ENCODE measurements at places on chromosomes 12 and 14. TPM values are rescaled to one million over a fixed set of nuclear protein-coding genes. Genes with fewer than 3 reads are reported as not detected.

TROAP gene
- total RNA-seq = 39.1 TPM

DNA sequence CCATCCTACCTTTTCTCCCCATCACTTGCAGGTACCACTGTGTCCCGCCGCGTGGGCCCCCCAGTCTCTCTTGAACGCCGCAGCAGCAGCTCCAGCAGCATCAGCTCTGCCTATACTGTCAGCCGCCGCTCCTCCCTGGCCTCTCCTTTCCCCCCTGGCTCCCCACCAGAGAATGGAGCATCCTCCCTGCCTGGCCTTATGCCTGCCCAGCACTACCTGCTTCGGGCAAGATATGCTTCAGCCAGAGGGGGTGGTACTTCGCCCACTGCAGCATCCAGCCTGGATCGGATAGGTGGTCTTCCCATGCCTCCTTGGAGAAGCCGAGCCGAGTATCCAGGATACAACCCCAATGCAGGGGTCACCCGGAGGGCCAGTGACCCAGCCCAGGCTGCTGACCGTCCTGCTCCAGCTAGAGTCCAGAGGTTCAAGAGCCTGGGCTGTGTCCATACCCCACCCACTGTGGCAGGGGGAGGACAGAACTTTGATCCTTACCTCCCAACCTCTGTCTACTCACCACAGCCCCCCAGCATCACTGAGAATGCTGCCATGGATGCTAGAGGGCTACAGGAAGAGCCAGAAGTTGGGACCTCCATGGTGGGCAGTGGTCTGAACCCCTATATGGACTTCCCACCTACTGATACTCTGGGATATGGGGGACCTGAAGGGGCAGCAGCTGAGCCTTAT, 9.2 kb downstream of the ARHGAP9 start:
- DNase-seq = no peak

- no peak for DNase-seq
These were observed 72.8 kb upstream of the ARHGAP5 start for GRCh38 chr14:32004300-32004699.

DNA sequence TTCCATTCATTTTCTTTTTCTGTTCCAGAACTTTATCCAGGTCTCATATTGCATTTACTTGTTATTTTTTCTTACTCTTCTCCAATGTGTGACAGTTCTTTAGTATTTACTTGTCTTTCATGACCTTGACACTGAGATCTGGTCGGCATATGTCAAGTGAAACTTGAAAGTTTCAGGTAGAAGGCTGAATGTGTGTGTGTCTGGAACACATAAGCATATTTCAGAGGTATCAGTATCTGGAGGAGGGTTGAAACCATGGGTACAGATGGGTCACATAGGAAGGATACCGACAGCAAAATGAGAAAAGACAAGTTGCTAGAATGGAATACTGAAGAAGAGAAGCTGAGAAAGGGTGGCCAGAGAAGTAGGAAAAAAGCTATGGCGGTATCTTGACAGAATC, 22.5 kb upstream of the PTGDR start:
- no peak for DNase-seq

DNA sequence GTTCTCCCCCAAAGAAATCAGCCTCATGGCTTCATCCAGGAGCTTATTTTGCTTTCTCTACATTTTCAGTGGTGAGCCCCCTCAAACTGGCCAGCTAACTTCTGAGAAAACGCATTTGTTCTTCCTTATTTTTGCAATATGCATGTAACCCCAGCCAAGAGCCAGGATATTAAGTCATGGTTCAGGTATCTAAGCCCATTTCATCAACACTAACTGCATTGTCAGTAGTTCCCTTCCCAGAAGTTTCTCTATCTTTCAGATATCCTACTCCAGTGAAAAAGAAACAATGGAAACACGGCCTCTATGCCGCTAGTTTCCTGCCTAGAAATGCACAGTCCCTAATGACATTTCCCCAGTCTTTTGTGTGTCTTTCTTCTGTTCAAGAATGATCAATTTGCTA, 102.8 kb upstream of the RASSF8 start:
- DNase-seq = no peak

DNA sequence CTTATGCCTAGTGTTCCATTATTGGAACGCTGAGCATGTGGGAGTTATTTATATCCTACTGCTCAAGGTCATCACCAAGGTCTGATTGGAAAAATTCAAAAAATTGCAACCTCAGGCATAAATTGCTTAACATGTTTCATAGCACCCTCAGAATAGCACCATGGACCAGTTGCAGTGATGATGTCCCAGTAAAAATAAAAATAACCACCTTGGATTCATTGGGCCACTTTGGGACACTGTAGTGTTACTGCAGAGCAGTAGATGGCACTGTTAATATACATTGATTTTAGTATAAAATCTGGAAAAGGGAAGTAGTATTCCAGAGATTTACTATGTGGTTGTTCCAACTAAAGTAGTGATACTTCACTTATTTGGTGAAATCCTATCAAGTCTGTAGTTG, 31.0 kb upstream of the PTCSC3 start:
- DNase-seq = peak; percentile 3

GRCh38 chr12:32010631-32011336, 51.6 kb downstream of the RESF1 start:
- DNase-seq = no peak

- no peak for DNase-seq
These were observed 22.1 kb downstream of the IL26 start for GRCh38 chr12:68203460-68203875.

DNA sequence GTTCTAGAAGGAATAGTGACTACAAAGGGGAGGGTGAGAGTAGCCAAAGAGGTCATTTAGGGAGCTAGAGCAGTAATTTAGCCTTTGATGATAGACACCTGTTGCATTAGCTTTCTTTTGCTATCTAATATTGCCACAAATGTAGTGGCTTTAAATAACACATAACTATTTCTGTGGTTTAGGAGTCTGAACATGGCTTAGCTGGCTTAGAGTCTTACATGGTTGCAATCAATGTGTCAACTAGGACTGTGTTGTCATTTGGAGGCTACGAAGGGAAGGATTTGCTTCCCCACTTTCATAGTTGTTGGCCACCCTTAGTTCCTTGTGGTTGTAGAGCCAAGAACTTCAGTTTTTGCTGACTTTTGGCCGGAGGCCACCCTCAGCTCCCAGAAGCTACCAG, 99.9 kb downstream of the C12orf50 start:
- no peak for DNase-seq

DNA sequence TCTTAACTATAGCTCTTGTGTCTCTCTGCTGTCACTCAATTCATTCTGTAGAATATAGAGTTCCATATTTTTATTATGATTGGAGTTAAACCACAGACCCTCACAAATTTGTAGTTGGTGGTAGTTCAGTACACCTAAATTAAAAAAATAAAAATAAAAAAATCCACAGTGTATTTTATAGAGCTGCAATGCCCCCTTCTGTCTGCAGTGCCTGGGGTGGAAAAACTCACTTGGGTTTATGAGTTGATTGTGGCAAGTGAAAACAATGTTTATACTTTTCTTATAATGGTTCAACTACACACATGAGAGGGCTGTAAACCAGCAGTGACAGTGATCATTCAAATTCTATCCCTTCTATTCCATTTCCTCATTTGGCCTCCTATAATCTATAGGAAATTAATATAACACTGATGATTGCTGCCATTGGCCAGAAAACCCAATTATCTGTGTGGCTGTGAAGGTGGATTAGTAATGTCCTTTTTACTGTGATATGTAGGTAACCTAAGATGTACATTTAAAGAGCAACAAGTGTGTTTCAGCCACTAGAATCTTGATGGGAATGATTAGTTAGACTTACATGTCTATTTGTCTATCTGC, 166.9 kb upstream of the LRIG3 start:
- no peak for DNase-seq

DNA sequence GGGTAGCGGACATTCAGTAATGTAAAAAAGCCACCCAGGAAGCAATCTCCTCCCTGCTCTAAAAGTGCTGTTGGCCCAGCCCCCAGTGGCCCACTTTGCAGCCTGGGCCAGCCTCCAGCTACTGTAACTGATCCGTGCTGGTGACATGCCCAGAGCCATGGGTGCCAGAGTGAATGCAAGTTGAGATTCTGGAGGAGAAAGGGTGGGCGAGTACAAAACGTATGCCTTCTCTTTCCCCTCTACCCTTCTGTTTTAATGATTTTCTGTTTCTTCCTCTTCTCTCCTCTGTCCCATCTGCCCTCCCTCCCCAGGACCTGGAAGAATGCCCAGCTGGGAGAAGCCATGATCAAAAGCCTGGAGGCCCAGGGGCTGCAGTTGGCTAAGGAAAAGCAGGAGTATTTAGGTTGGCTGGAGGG, 16.9 kb downstream of the PLEKHD1 start:
- DNase-seq = peak; percentile 82

DNA sequence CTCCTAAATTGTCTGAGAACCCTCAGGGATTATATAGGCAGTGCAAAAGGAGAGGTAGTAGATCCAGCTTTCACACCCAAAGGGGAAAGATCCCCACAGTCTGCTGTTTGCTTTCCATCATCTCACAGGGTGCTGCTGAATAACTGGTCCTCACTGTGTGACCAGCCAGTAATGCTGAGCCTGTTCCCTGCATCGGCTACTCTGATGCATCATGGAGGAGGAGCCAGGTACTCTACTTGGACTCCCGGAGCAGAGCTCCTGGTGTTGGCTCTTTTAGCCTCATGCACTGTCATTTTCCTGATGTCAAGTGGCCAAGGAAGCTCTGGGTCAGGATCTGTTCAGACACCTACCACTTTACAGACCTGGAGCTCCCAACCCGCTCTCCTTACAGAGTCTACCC, 127.4 kb upstream of the ATF1 start:
- DNase-seq = peak; percentile 86

DNA sequence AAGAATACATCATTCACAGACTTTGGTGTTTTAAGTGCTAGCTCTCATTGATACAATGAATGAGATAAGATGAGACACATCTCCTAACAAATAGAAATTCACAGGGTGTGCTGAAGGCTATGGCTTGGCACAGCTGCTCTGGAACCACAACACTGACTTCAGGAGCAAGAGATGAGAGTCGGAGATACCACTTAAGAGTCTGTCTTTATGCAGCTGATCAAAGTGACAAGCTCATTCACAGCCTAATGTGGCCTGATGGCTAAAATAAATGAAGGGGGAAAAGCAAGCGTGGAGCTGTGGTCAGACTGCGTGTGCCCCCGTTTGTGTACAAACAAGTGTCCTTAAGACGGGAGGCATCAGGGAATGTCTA, 29.7 kb upstream of the FAM181A start:
- no peak for DNase-seq

DNA sequence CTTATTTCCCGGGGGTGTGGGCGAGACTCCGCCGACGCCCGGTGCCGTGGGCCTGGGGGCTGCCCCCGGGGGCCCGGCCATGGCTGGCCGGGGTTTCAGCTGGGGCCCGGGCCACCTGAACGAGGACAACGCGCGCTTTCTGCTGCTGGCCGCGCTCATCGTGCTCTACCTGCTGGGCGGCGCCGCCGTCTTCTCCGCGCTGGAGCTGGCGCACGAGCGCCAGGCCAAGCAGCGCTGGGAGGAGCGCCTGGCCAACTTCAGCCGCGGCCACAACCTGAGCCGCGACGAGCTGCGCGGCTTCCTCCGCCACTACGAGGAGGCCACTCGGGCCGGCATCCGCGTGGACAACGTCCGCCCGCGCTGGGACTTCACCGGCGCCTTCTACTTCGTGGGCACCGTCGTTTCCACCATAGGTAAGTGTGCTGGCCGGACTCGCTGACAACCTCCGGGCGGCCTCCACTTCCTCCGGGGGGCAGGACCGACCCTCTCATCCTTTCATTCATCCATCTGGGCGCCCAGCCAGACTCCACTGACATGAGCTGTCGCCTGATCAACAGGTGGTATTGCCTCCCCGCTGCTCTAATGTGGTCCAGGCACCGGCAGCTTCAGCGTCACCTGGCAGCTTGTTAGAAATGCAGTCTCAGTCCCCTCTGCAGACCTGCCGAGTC, 467 bp downstream of the KCNK13 start:
- DNase-seq = no peak

- DNase-seq = no peak
These were observed 167.0 kb downstream of the EFCAB11 start for GRCh38 chr14:89787525-89787924.

GRCh38 chr14:92626041-92626440, 112.5 kb downstream of the RIN3 start:
- DNase-seq = no peak

DNA sequence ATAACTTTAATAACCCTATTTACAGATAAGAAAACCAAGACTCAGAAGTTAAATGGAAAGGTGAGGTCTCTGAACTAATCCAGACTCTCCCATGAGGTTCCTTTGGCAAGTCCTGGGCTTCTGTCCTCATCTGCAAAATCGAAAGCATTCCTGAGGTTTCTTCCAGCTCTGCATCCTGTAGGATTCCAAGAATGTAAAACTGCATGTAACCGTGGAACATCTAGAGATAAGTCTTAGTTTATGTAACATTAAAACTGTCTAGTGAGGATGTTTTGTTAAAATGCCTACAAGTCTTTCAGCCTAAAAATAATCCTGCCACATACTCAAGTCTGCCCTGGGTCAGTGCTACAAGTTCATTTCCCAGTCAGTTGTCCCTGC, 7.3 kb upstream of the ITFG2 start:
- DNase-seq = no peak

- DNase-seq = no peak
These were observed 29.0 kb downstream of the NFKBIA start for GRCh38 chr14:35375558-35376025.

- no peak for DNase-seq
These were observed 3.2 kb downstream of the MLXIP start for GRCh38 chr12:122081697-122082221.
